ENCODE measurements at places on chromosomes 11 and 22.

GRCh38 chr22:36344106-36344827, 43.5 kb downstream of the MYH9 start:
- DNase-seq, result no peak

DNA sequence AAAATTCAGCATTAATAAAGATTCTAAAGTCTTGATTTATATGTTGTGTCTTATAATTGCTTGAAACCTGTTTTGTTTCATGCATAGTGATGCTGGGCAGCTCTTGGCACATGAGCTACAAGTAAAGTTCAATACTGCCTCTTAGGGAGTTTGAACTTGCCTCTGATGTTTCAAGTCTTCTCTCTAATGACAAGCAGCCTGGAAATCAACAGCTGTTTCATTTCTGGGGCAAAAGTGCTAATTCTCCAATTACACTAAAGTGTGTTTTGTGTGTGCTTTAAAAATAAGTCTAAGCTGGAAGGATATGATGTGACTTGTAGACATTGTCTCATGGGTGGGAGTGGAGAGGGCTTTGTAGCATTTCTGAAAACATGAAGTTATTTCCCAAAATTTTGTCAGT, 23.7 kb upstream of the SESN3 start:
- no peak for DNase-seq

- DNase-seq, result no peak
Measured at GRCh38 chr22:43446916-43447315, 35.1 kb downstream of the MPPED1 start.

DNA sequence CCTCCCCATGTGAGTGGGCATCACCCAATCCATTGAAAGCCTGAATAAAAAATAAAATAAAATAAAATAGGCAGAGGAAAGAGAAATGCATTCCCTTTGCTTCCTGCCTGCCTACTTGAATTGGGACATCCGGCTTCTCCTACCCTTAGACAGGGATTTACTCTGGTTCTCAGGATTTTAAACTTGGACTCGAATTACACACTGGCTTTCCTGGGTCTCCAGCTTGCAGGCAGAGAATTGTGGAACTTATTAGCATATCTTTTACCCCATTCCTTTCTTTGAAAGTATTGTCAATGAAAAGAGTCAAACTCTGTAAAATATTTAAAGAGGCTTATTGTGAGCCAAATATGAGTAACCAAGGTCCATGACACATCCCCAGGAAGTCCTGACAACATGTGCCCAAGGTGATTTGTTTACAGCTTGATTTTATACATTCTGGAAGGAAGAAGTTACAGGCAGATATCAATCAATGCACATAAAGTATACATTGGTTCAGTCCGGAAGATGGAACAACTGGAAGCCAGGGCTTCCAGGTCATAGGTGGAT, 78.4 kb upstream of the CCDC90B start:
- DNase-seq, result no peak

- DNase-seq, result no peak
Measured at GRCh38 chr11:96238563-96239135, 104.3 kb downstream of the MAML2 start.

DNA sequence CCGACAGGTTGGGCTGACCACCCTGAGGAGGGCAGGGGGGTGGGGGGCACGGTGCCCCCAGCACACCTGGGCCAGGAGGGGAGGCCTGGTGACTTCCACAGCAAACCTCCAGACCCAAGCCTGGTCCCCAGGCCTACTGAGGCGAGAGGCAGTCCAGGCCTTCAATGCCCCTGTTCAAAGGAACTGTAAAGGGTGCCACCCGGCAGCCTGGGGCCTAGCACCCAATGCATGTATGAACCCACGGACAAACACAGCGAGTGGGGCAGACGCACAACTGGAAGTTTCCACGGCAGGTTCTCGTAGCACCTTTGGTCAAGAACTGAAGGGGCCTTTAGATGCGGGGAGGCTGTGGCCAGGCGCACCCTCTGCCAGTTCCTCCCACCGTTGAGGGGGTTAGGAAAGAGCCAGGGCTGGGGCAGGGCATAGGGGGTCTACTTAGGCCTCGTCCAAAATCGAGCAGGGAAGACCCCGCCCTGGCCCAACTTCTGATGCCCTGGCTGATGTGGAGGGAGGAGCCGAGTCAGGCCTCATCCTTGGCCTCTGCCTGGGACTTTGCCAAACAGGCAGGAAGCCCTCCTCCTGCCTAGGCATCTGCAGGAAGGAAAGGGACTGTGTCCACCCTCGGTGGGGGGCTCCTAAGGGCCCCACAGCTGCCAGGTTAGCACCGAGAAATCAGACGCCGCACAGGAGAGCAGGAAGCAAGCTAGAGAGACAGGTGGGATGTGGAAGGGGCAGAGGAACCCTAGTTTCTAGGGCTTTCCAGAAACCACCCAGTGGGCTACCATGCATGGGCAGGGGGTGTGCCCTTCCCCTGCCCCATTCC, 6.6 kb downstream of the CBX6 start:
- DNase-seq, result no peak

- DNase-seq, result no peak
Measured at GRCh38 chr11:31415435-31415834, 45.8 kb downstream of the DNAJC24 start.

GRCh38 chr11:81303038-81303664, 1430.5 kb downstream of the FAM181B start:
- no peak for DNase-seq

Data from effector memory CD4-positive, alpha-beta T cell (primary cell).